ENCODE measurements at places on chromosomes 4 and X.

GRCh38 chr4:26884026-26884425 lies 23.4 kb downstream of the STIM2 start:
- no peak for DNase-seq

GRCh38 chr4:129623233-129623875 lies 527.4 kb downstream of the C4orf33 start:
- no peak for DNase-seq

- no peak for DNase-seq
These were observed 168.1 kb downstream of the GLRA2 start for GRCh38 chrX:14697451-14697850.

- no peak for DNase-seq
These were observed 3.1 kb downstream of the ZNF185 start for GRCh38 chrX:152900937-152901445.

GRCh38 chrX:2521092-2521926 lies 20.5 kb upstream of the DHRSX start:
- DNase-seq, result no peak

DNA sequence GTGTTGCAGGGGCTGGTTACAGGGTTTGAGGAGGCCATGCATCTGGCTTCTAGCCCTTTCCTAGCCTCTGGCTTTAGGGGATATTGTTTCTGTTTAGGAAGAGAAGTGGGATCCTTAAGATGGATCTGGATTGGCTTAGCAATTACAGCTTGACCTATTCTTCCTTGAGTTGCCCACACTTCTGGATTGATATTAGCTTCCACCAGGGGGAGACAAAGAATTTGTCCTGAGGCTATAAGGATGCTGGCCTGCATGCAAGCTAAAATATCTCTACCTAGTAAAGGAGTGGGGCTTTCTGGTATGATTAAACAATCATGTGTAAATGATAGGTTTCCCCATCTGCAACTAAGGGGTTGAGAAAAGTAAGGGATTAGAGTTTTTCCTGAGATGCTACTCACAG lies 117.2 kb downstream of the TEX13C start:
- DNase-seq, result no peak

DNA sequence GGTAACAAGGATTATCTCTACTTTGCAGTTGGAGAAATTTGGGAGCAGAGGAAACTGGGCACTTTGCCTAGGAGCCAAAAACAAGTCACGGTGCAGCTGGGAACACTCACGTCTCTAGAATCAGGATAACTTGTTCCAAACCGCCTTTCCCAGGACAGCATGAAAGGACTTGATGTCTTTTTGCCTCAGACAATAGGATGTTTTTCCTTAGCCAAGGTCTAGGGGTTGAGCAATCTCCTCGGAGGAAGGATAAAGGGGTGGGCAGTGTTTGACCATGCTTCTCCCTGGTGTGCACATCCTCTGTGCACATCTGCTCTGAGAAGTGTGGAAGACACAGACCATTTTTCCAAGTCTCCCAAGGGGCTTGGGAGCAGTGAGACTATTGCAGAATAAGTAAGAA lies 1.7 kb upstream of the SPARCL1 start:
- DNase-seq, result no peak

DNA sequence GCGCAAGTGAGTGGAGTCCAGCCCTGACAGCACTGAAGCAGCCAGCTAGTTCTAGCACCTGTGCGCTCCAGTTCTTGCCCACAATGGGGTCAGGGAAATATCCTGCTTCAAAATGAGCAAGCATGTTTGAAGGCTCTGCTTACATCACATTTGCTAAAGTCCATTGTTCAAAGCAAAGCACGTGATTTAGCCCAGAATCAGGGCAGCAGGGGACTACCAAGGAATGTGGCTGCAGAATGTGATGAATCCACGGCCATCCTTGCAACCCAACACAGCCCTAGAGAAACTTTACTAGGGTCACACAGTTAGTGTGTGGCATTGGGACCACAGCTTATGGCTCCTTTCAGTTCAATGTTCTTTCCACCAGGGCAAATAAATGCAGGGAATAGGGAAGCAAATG lies 47.3 kb upstream of the SMIM31 start:
- DNase-seq, result no peak

- DNase-seq, result no peak
These were observed 56.5 kb upstream of the C4orf50 start for GRCh38 chr4:6074758-6075157.

- no peak for DNase-seq
These were observed 1.8 kb upstream of the CUL4B start for GRCh38 chrX:120562569-120562926.
